Stimulated activated CD4-positive, alpha-beta T cell treated with anti-CD3 and anti-CD28 coated beads, Interleukin-2, amount 100 ng/mL, for 4 hours (primary cell): ENCODE measurements at places on chromosomes 4 and X.

- DNase-seq = no peak
These were observed 54.2 kb downstream of the TMA16 start for GRCh38 chr4:163548481-163549243.

- DNase-seq = no peak
These were observed 165.3 kb upstream of the GPC4 start for GRCh38 chrX:133580625-133581024.

GRCh38 chr4:1124818-1125217 lies 11.5 kb upstream of the RNF212 start:
- DNase-seq = no peak

- DNase-seq = no peak
These were observed 164.8 kb upstream of the VEGFC start for GRCh38 chr4:176957353-176958118.

- DNase-seq = no peak
These were observed 289.8 kb downstream of the ARHGAP10 start for GRCh38 chr4:148021686-148022085.

DNA sequence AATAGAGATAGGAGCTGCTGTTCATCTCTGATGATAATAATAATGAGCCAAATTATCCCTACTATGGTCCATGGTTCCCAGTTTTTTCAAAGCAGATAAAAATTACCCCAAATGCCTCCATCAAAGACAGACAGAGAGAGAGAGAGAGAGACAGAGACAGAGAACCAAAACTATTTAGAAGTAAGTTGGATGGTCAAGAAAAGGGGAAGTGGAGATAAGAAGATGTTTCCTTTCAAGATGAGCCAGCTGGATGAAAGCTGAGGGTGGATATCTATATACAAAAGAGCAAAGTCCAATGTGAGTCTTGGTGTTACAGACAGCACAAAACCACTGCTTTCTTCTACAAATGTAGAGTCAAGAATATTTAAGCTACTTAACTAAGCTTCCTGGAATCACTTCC lies 173.9 kb downstream of the GRIA3 start:
- DNase-seq = no peak

DNA sequence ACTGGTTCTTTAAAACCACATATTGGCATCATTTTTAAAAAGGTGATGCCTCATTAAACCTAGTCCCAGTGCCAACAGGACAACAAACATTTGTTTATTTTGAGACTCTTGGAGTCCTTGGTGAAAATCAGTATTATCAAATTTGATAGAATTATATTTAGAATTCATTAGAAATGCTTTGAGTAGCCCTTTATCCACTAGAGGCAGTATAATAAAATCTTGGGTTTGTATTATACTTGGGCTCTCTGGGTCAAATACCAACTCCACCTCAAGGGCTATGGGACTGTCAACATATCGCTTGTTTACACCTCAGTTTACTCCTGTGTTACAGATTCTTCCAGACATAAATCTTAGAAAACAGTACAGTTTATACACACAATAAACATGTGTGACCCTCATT lies 335.7 kb upstream of the FSTL5 start:
- no peak for DNase-seq

DNA sequence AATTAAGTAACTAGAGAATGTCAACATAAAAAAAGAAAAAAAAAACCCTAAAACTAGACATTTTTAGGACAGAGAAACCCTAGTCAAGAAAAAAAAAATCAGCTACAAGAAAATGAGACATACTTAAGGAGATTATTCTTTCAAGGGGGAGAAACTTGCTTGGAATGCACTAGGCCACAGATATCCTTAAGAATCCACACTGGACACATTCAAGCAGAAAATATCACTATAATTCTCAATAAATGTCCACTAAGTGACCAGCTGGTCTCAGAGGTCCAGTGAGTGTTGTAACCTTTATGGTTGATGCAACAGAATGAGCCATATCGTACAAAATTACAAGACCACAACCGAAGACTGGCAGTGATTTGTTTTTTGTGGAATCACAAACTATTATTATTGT lies 15.6 kb upstream of the IBSP start:
- no peak for DNase-seq

DNA sequence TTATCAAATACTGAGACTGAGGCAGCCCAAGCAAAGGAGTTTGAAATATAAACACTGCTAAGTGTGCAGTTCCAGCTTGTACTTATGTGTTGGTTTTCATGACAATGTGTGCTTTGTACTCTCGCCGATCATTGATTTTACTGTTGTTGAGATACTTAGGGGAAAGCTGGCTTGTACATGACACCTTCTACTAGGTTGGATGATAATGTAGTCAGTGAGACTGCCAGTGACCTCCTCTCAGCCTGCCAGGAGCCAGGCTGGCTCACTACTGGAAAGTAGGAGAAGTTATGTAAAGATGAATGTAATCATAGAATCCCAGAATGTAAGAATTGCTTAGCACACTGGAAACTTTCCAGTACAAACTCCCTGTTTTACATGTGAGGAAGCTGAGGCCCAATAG lies 132.0 kb downstream of the AFF2 start:
- no peak for DNase-seq

- no peak for DNase-seq
These were observed 55.9 kb upstream of the NKX1-1 start for GRCh38 chr4:1462009-1462767.
